ENCODE measurements at places on chromosomes 11 and 22.

GRCh38 chr11:22641559-22641958 lies 15.9 kb upstream of the FANCF start:
- peaks cover 1% of the 10 kb centered on the region for H3K4me1 ChIP-seq
- H3K4me3 ChIP-seq = no peak overlapping the region
- H3K36me3 ChIP-seq = no peaks in the 10 kb centered on the region

DNA sequence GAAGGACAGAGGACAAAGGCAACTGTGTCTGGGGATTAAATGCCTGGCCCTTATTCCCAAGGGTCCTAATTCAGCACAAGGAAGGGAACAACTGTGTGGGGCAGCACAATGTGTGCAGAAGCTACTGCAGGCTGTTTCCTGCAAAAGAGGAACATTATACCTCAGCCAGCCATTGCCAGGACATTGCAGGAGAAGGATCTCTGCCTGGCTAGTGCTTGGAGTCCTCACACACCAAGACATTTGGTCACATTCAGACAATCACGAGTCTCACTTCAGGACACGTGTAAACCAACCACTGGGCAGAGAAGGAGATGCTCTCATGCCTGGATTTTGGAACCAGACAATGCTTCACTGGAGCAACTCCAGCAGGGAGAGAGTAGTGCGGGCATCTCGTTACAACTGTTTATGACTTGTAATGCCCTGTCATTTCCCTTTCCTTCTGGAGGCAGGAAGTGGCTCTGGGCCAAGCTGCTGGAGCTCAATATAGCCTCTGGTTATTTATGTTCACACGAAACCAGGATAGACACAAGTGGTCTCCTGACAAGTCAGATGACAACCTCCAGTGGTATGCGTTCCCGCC lies 23.9 kb upstream of the ZC3H12C start:
- H3K4me3 ChIP-seq = no peak overlapping the region
- no peak for DNase-seq
- peaks cover 18% of the 10 kb centered on the region for H3K27me3 ChIP-seq
- H3K36me3 ChIP-seq = no peaks in the 10 kb centered on the region

DNA sequence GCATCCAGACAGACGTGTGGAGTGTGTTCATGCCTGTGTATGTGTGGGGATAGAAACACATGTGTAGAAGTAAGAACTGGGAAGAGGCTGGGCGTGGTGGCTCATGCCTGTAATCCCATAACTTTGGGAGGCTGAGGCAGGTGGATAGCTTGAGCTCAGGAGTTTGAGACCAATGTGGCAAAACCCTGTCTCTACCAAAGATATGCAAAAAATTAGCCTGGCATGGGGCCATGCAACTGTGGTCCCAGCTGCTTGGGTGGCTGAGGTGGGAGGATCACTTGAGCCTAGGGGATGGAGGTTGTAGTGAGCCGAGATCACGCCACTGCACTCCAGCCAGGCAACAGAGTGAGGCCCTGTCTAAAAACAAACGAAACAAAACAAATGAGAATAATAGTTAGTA lies 1166.6 kb downstream of the TBC1D22A start:
- no peak for DNase-seq
- H3K4me3 ChIP-seq = no peak overlapping the region
- no peaks in the 10 kb centered on the region for H3K4me1 ChIP-seq
- no peaks in the 10 kb centered on the region for H3K36me3 ChIP-seq

DNA sequence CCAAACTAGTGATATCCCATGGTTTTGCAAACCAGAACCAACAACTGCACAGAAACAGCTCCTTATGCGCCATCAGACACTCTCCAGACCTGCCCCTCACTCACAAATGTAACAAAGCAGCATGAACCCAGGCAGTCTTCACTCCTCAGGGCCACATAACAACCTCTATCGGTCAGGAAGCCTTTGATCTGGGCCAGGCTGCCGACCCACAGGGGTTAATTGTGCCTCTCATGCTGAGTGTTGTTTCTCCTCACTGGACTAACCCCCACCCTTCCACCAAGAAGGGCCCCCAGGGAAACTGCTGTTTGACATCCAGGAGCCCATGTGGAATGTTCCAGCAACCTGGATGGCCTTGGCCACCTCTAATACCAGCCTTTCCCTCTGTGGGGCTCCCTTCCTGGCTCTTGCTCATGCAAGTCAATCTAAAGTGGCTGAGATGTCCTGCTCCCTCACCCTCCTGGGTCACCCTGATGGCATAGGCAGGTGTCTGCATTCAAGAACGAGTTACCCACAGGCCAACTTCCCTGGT lies 7.9 kb upstream of the RGL4 start:
- no peaks in the 10 kb centered on the region for H3K27me3 ChIP-seq
- peaks cover 3% of the 10 kb centered on the region for H3K36me3 ChIP-seq
- DNase-seq = no peak
- H3K4me1 ChIP-seq = peaks cover 8% of the 10 kb centered on the region
- no peak overlapping the region for H3K4me3 ChIP-seq

- DNase-seq = peak; percentile 36
- peaks cover 27% of the 10 kb centered on the region for H3K36me3 ChIP-seq
- peak overlapping the region; percentile 88 for H3K27ac ChIP-seq
Measured at GRCh38 chr11:64762277-64762673, 2.5 kb upstream of the PYGM start.

GRCh38 chr11:65128182-65129145 lies 5.9 kb downstream of the SYVN1 start:
- peaks cover 18% of the 10 kb centered on the region for H3K4me1 ChIP-seq
- no peak overlapping the region for H3K4me3 ChIP-seq
- no peaks in the 10 kb centered on the region for H3K27me3 ChIP-seq

DNA sequence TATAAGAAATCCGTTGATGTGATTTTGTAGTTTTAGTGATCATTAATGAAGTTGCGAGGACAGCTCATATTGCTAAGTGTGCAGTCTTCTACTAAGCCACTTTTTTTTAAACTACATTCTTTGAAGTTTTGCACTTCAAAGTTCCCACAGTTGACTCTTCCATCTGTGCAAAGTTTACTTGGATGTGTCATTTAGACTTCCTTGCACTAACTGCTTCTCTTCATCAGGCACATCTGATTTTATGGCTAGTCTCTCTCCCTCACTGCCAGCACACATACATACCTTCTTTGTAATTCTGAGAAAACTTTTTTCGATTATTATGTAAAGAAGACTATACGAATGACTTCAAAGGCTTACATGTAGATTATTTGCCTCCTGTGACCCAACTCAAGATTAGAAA lies 250.0 kb downstream of the DYNC2H1 start:
- H3K27ac ChIP-seq = no peak overlapping the region
- H3K27me3 ChIP-seq = peaks cover 2% of the 10 kb centered on the region
- H3K4me3 ChIP-seq = no peak overlapping the region
- DNase-seq = no peak

GRCh38 chr11:36300650-36301049 lies 4.6 kb downstream of the PRR5L start:
- DNase-seq = no peak
- H3K27me3 ChIP-seq = peaks cover 24% of the 10 kb centered on the region
- H3K27ac ChIP-seq = no peak overlapping the region
- no peaks in the 10 kb centered on the region for H3K4me1 ChIP-seq

DNA sequence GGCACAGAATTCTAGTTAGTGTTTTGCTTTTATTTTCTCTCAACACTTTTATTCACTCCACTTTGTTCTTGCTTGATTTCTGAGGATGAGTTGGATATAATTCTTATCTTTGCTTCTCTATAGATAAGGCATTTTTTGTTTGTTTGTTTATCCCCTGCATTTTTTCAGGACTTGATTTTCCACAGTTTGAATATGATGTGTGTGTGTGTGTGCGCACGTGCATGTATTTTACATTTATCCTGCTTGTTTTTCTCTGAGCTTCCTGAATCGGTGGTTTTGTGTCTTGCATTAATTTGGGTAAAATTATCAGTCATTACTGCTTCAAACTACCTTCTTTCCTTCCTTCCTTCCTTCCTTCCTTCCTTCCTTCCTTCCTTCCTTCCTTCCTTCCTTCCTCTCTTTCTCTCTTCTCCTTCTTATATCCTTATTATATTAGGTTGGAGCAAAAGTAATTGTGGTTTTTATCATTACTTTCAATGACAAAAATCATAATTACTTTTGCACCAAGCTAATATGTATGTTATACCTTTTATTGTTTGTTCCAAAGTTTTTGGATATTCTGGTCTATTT lies 679.9 kb upstream of the RAG2 start:
- no peak overlapping the region for H3K4me3 ChIP-seq
- H3K4me1 ChIP-seq = no peaks in the 10 kb centered on the region
- H3K27ac ChIP-seq = no peak overlapping the region
- no peaks in the 10 kb centered on the region for H3K27me3 ChIP-seq

DNA sequence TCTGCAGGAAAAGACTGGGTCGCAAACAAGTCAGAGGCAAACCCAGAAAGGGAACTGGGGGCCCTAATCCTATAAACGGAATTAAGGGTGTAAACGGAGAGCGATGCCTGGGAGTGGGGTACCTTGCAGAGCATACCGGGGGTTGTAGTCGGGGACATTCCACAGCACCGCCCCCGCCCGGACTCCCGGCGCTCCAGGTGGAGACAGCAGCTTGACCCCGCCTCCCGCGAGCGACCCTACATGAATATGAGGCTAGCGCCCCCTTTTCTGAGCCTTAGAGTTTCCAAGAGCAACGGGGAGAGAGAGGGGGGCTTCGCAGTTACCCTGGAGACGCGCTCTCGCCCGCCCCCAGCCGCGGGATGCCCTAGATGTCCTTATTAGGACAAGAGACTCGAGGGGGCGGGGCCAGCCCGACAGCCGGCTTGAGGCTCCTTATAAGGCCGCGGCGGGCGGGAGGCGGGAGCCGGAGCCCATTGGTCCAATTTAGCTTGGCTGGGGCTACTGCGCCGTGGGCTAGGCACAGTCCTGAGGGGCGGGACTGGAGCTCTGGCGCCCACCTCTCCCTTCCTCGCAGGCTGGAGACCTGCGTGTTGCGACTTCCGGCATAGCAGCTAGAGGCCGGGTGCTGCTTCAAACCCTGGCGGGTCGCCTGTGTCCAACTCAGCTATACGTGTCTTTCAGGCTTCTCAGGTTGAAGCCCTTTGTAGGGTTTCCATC lies 980 bp upstream of the MUS81 start:
- H3K27me3 ChIP-seq = no peaks in the 10 kb centered on the region
- peaks cover 38% of the 10 kb centered on the region for H3K4me1 ChIP-seq
- H3K4me3 ChIP-seq = peak overlapping the region; percentile 91
- H3K36me3 ChIP-seq = peaks cover 33% of the 10 kb centered on the region
- DNase-seq = peak; percentile 97
- H3K27ac ChIP-seq = peak overlapping the region; percentile 98

GRCh38 chr11:22510010-22510409 lies 115.6 kb downstream of the FANCF start:
- peaks cover 4% of the 10 kb centered on the region for H3K27me3 ChIP-seq
- no peaks in the 10 kb centered on the region for H3K4me1 ChIP-seq
- DNase-seq = no peak
- no peak overlapping the region for H3K27ac ChIP-seq
- H3K36me3 ChIP-seq = no peaks in the 10 kb centered on the region

GRCh38 chr11:81421251-81421860 lies 1312.3 kb downstream of the FAM181B start:
- H3K27me3 ChIP-seq = no peaks in the 10 kb centered on the region
- DNase-seq = no peak
- H3K4me3 ChIP-seq = no peak overlapping the region
- H3K27ac ChIP-seq = no peak overlapping the region

- peaks cover 2% of the 10 kb centered on the region for H3K4me1 ChIP-seq
- peak within 1 kb of the TSS; percentile 63 for H3K4me3 ChIP-seq
- peaks cover 68% of the 10 kb centered on the region for H3K27me3 ChIP-seq
- no peaks in the 10 kb centered on the region for H3K36me3 ChIP-seq
Measured at GRCh38 chr22:37519268-37520195, at the start of gene CARD10. TSS of gene CARD10 (minus strand) at chr22:37519415. CDS start at chr22:37519200, 215 bp downstream.

DNA sequence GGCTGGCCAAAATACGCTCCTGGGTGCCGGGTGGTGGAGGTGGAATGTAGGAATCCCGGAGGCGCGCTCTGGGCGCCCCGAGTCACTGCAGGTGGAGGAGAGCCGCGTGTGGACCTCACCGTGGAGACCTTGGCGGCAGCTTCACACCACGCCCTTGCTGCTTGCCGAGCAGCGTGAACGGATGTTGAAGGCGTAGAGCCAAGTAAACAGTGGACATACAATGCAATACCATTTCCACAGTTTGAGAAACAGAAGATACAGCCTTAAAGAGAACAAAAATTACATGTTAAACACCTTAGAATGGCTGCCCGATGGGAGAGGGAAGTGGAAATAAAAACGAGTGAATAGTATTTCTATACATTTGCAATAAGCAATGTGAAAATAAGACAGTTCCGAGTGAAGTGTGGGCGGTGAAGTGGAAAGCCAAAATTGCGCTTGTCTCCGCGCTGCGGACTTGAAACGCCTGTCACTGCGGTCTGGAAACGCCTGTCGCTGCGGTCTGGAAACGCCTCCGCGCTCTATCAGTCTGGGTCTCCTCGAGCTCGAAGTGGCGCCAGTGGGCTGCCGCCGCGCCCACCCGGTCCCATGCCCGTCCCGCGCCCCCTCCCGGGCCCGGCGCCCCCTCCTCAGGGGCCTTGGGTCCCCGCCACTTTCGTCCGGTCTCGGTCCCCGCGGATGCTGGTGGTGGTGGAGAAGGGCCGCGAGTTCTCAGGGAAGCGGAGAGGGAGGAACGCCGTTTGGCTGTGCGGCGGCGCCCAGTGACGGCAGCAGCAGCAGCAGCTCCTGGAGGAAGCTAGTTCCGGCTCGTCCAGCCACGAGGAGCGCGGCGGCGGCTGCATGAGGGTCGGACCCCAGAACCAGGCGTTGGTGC lies 1.6 kb downstream of the NCR3LG1 start:
- peaks cover 12% of the 10 kb centered on the region for H3K36me3 ChIP-seq
- DNase-seq = peak; percentile 61

- H3K4me1 ChIP-seq = no peaks in the 10 kb centered on the region
- no peak overlapping the region for H3K4me3 ChIP-seq
- H3K36me3 ChIP-seq = no peaks in the 10 kb centered on the region
- DNase-seq = no peak
Measured at GRCh38 chr11:131371791-131372104, 1.3 kb downstream of the NTM start.

GRCh38 chr11:44533921-44534711 lies 31.3 kb upstream of the CD82 start:
- no peak for DNase-seq
- no peak overlapping the region for H3K27ac ChIP-seq
- H3K4me3 ChIP-seq = no peak overlapping the region
- H3K36me3 ChIP-seq = no peaks in the 10 kb centered on the region

- H3K4me1 ChIP-seq = peaks cover 4% of the 10 kb centered on the region
- no peak within 1 kb of the TSS for H3K4me3 ChIP-seq
- no peak within 1 kb of the TSS for H3K27ac ChIP-seq
- peak; percentile 57 for DNase-seq
- no peaks in the 10 kb centered on the region for H3K36me3 ChIP-seq
Measured at GRCh38 chr22:43343262-43343669, at the start of gene SCUBE1. TSS of gene SCUBE1 (minus strand) at chr22:43343372. CDS start at chr22:43343261, 111 bp downstream.

GRCh38 chr22:28768701-28769393 lies 3.6 kb upstream of the CCDC117 start:
- no peak for DNase-seq
- H3K4me1 ChIP-seq = peaks cover 10% of the 10 kb centered on the region
- H3K27ac ChIP-seq = no peak overlapping the region
- peaks cover 3% of the 10 kb centered on the region for H3K27me3 ChIP-seq
- peaks cover 5% of the 10 kb centered on the region for H3K36me3 ChIP-seq
- no peak overlapping the region for H3K4me3 ChIP-seq

DNA sequence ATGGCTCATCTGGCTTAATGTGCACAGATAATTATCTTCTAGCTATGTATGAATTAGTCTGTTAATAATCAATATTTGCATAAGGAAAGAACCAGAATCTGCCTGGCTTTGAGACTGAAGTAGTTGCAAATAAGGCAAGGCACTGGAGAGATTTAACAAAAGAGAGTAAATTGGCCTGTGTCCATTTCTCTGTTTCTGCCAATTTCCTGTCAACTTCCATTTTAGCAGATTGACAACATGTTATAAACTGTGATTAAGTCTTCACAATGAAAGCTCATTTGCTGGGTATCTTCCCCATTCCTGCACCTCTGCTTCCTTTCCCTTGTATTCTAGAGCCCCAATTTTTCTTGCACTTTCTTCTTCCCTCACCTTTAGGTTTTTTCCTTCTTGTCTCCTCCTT lies 5.3 kb upstream of the TMEM123 start:
- H3K27me3 ChIP-seq = no peaks in the 10 kb centered on the region
- peaks cover 16% of the 10 kb centered on the region for H3K36me3 ChIP-seq
- peak overlapping the region; percentile 67 for H3K27ac ChIP-seq
- no peak for DNase-seq

All from activated naive CD8-positive, alpha-beta T cell treated with anti-CD3 and anti-CD28 coated beads, Interleukin-2, amount 10 ng/mL, durations not matched to agents 7 days and 5 days (primary cell).